ENCODE measurements at places on chromosomes 1 and 21. TPM values are rescaled to one million over a fixed set of nuclear protein-coding genes. Genes with fewer than 3 reads are reported as not detected.

DNA sequence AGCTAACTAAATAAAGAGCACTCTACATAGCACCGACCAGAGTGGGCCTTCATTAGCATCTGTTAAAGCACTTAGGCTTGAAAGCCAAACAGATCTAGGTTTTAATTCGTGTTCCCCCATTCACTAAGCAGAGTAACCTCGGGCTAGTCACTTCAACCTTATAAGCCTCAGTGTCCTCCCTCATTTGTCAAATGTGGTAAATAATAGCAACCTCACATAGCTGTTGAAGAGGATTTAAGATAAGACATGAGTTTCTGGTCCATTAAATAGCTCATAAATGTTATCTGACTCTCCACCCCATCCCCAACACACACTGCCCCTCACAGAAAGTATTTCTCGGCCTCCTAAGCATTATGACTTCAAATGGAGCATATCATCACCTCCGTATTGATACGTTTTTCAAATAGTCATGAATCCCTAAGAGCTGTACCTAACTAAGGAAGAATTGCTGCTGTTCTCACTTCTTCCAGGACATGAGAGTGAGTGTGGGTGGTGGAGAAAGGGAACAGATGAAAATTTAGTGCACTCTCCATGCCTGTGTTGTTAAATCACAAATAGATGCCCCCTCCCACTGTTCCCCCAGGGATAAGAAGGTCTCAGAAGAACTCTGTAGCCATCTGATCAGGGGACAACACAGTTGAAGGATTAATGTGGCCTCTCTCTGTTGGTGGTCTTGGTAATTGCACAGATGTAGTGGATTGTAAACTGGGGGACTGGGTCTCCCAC lies 47.6 kb downstream of the PLPP3 start:
- DNase-seq = no peak

DNA sequence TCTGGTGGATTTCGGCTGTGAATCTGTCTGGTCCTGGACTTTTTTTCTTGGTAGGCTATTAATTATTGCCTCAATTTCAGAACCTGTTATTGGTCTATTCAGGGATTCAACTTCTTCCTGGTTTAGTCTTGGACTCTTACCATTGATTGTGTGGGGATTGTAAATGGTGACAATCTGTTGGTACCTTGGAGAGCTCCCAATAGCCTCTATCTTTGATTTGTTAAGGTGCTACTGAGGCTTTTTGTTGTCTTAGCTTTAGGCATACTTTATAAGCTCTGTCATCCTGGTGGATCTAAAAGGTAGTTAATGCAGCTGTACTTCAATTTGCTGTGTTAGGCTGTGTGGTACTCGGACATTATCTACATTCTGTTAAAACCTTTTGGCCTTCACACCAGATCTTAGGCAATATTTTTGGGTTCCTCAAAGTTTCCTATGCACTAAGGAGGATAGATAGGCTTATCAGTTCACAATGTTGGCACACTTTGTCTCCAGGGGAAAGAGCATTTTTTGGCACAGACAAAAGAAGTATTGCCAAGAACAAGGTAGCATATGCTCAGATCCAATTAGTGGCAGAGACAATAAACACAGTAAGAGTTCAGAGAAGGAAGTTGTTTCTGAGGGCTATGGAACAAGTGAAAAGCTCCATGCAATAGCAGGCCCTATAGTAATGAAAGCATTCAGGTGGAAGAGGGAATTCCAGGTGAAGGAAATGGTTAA lies 230.4 kb downstream of the PDE4B start:
- DNase-seq = peak; percentile 24

- DNase-seq = no peak
Measured at GRCh38 chr1:2358072-2358471, 33.3 kb downstream of the MORN1 start.

Gene KIF21B
- total RNA-seq = 1.5 TPM

Gene ESPN
- not detected for total RNA-seq
